ENCODE measurements at places on chromosomes 5 and 9. TPM values are rescaled to one million over a fixed set of nuclear protein-coding genes. Genes with fewer than 3 reads are reported as not detected.

Gene CEP72
- 26.7 TPM for total RNA-seq

Gene FAM153A
- total RNA-seq: 11.3 TPM

Gene NEUROG1
- not detected for total RNA-seq

Gene PTGES
- 5.0 TPM for total RNA-seq

Gene PDCD1LG2
- total RNA-seq: 0.95 TPM

Gene C5orf52
- not detected for total RNA-seq

Gene CCL28
- total RNA-seq: 32.3 TPM

- DNase-seq: no peak
Observed at GRCh38 chr5:3199962-3200755, 395.5 kb upstream of the IRX1 start.

GRCh38 chr5:5739490-5739945, 317.0 kb downstream of the ICE1 start:
- DNase-seq: no peak

GRCh38 chr5:102595332-102595731, 96.5 kb upstream of the SLCO6A1 start:
- no peak for DNase-seq

DNA sequence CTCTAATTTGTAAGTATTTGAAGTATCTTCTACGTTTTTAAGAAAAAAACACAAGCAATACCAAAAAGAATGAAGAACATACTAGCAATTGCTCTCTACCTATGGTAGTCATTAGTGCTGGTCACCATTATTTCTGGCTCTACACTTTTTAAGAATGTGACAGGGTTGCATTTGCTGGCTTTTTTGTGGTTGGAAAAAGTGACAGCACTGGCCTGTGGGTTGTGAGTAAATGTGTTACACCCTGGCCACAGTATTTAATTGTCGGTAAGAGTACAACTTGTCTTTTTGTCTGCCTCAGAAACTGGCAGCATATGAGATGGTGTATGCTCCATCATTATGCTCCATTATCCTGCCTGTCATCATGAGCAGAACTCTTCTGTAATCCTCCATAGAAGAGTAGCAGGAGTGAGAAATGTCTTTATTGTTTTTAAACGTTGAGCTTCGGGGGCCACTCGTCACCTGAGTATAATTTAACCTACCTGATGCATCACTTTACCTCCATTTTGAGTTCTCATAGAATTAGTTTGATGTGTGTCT, 449.8 kb downstream of the ISL1 start:
- DNase-seq: no peak

GRCh38 chr9:69771775-69772418, 12.1 kb upstream of the PTAR1 start:
- no peak for DNase-seq
